ENCODE measurements at places on chromosomes 16 and 17.

DNA sequence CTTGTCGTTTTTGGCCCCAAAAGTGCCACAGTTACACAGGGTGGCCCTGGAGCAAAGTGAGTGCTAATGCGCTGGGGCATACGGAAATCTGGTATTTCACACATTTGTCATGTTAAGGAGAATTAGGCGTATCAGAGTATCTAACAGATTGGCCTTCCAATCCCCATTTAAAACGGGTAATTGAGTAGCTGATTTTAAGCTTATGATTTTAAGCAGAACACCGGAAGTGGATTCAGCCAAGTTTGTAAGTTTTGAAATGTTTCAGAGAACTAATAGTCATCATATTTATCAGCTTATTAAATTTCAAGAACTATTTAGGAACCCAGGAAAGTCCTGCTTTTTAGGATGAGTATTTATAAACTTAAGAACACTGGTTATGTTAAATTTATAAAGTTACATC, 19.5 kb downstream of the LRRC75A start:
- DNase-seq: no peak

GRCh38 chr16:2298621-2299020, 30.7 kb upstream of the RNPS1 start:
- no peak for DNase-seq

GRCh38 chr16:4828567-4829321, 18.3 kb downstream of the GLYR1 start:
- no peak for DNase-seq

DNA sequence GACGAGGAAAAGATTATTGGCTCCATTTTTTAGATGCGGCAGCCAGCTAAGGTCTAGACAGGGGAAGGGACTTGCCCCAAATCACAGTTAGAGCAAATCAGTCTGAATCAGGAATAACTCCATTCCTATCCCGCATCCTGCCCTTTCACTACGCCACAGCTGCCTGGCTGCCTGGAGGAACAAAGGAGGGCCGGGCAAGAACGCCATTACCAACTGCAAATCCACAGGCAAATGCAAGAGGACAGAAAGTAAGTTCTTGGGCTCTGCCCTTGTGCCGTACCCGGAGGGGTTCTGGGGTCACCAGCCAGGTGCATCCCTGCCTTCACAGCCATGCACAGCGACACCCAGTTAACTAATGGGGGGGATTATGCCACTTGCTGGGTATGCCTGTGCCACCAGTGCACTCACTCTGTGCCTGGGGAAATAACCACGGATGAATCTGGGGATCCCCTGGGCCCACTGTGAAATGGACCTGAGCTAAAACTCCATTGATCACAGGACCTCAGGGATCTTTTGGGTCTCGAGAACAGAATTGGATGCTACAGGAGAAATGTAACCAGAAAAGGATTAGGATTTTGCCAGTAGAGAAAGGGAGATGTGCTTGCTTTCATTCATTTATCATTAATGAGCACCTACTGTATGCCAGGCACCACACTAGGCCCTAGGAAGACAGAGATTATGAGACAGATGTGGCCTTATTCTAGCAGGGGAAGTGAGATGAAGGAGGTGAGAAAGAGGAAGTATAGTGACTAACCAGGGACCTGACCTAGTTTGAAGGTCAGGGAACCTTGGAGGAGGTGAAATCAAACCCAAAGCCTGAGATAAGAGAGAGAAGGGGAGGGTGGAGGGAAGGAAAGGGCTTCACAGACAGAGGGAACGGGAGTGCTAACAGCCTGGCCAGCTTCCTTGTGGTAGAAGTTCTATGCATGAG, 17.7 kb downstream of the BCL7C start:
- no peak for DNase-seq

- no peak for DNase-seq
These were observed 1.6 kb downstream of the PECAM1 start for GRCh38 chr17:64388961-64389565.

DNA sequence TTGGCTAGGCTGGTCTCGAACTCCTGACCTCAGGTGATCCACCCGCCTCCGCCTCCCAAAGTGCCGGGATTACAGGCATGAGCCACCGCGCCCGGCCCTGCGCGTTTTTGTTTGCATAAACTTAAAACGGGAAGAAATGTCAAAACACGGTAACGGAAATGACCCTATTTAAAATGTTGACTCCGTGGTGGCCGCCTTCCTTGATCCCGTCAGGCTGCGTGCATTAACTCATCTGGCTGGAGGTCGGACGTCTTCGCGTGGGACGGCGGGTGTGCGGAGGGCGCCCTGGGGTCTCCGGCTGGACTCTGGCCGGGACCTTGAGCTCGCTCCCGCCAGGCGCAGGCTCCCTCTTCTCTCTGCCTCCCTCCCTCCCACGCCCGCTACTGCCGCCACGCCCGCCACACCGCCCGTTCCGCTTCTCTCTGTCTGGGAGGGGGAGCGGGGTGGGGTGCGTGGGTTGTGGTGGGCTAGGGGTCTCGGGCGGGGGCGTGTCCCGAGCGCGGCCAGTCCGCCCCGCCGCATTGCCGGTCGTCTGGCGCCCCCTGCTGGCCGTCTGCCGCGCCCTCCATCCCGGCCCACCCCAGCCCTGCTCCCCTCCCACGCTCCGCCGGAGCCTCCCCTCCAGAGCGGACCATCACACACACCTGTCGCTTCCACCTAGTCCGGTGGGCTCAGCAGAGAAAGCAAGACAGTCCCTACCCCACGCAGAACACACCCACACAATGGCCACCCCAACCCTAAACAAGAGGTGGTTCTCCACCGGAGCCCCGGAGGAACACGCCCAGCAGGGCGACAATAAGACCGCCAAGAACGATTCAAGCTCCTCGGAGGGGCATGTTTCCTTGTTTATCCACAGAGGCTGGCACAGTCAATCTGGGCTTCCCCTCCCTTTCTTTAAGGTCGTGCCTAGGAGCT, 1.2 kb upstream of the CCDC42 start:
- no peak for DNase-seq

- DNase-seq: no peak
These were observed 198.6 kb upstream of the HSBP1 start for GRCh38 chr16:83609178-83609577.

GRCh38 chr17:33986088-33986487, 269.0 kb upstream of the CCL2 start:
- no peak for DNase-seq

DNA sequence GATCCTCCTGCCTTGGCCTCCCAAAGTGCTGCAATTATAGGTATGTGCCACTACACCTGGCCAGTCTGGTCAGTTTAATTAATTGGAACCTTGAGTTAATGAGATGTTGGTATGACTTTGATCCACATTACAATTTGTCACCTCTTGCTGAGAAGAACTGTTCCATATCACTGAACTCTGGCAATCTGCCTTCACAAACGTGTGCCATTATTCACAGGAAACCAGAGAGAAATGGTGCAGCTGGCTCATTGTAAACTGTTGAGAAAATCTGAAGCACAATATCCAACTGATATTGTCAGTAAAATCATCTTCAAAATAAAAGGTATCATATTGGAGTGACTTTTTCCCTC, 39.3 kb upstream of the YPEL2 start:
- no peak for DNase-seq

DNA sequence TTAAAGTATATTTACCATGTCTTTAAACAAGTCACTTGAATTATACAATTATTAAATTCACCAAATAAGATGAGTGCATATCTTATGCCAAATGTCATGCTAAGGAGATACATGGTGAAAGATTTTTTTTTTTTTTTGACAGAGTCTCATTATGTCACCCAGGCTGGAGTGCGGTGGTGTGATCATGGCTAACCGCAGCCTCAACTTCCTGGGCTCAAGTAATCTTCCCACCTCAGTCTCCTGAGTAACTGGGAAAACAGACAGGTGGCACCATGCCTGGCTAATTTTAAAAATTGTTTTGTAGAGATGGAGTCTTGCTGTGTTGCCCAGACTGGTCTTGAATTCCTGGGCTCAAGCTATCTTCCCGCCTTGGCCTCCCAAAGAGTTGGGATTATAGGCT, 149.0 kb upstream of the GOT2 start:
- no peak for DNase-seq

GRCh38 chr17:74097450-74098135, 105.9 kb upstream of the RPL38 start:
- DNase-seq: no peak

DNA sequence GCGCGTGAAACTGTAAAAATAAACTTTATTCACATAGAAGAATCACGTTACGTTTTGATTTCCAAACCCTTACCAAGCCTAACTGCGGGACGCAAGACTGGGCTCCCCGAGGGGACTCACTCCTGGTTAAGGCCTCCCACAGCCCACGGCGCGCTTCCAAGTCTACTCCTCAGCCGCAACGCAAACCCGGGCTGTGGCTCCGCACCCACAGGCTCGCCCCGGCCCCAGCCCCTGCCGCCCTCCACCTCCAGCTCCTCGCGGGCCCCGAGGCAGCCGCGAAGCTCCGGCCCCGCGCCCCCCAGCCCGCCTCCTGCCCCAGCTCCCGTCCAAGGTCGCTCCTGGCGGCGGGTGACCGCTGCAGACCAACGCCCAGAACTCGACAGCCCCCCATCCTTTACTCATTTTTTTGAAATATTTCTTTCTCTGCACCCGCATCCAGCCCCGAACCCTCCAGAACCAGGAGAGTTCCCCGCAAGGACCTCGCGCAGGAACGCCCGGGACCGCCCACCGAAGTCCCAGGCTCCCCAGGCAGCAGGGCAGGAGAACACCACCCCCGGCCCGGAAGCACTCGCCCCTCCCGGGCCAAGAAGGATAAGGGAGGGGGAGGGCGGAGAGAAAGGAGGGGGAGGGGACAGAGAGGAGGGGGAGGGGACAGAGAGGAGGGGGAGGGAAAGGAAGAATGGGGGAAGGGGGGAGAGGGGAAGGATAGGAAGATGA, 912 bp downstream of the USP22 start:
- no peak for DNase-seq

DNA sequence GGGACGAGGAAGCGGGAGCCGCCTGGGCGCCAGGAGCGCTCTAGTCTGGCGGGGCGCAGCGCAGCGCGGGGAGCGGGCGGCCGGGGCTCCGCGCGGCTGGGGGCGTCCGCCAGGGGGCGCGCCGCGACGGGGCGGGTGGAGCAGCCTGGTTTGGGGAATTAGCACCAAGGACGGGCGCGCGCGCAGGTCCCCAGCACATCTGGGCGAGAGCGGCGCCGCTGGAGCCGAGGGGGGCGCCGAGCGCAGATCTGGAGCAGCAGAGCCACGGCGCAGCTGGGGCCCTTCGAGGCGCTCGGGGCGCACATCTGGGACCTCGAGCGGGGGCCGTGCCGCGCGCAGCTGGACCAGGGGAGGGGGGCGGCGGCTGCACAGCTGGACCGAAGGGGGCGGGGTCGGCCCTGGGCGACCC, at the start of gene NXPH3:
TSS of gene NXPH3 (plus strand) at position 193 of the 409 bp plus-strand sequence. CDS start 349 bp downstream, outside the sequence.
- no peak for DNase-seq

GRCh38 chr16:81321039-81321438, 6.3 kb downstream of the GAN start:
- DNase-seq: no peak

- no peak for DNase-seq
These were observed 702 bp upstream of the WNT3 start for GRCh38 chr17:46818929-46819859.

GRCh38 chr16:88305176-88305575, 77.6 kb upstream of the ZNF469 start:
- no peak for DNase-seq

DNA sequence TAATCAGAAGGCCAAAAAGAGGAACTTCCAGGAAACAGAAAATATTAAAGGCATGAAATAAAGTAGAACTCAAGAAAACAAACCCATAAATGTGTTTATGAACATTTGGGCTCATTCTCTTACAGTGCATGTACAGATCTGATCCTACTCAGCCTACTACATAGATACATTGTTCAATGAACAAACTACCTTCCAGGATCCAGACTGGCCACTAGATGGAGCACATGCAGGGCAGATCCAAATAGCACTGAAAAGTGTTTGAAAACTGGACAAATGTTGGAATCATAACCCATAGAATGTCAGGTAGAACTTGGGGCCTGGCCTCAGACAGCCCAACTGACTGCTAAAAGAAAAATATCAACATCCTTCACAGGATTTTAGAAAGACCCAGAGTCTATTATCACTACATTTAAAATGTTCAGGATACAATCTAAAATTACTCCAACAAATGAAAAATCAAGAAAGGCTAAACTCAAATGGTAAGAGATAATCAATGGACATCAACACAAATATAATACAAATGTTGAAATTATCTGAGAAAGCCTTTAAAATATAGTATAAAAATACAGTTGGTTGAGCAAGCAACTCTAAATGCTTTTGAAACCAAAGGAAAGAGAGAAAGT, 122.4 kb upstream of the NUDT7 start:
- no peak for DNase-seq

GRCh38 chr16:27745348-27745747, 195.4 kb downstream of the KATNIP start:
- DNase-seq: no peak

DNA sequence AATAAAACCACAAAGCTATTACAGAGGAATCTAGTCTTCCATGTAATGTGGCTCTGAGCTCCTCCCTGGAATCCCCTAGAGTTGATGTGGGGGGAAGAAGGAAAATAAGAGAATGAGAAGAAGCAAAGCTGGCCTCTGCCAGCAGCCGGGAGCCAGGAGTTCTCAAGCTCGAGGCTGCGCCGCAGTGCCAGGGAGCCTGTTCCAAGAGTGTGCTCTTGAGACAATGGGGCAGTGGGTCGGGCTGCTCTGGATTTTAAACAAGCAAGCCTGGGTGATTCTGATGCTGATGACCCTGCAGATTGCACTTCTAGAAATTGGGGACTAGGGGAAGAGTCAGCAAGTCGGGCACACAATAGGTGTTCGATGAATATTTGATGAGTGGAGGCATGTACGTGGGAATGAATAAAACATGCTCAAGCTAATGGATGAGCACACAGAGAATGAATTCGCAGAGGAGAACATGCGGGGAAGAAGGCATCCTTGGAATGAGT, 119.9 kb downstream of the CMIP start:
- no peak for DNase-seq
